ENCODE measurements at places on chromosomes 12 and 14. TPM values are rescaled to one million over a fixed set of nuclear protein-coding genes. Genes with fewer than 3 reads are reported as not detected.

Gene GUCY2C
- 0.11 TPM for total RNA-seq

Gene PPTC7
- total RNA-seq = 36.6 TPM

Gene AMDHD1
- total RNA-seq = 1.5 TPM

Gene CRY1
- total RNA-seq = 34.6 TPM

Gene HOXC9
- total RNA-seq = 4.9 TPM

Gene PTPN6
- total RNA-seq = 36.8 TPM

Gene OR11H7
- total RNA-seq = not detected

Gene ADAMTS20
- not detected for total RNA-seq

Gene CCDC184
- total RNA-seq = 0.56 TPM

Gene KCNH3
- total RNA-seq = 1.0 TPM

Gene MED6
- total RNA-seq = 41.2 TPM

Gene RIN3
- total RNA-seq = 10.1 TPM

Gene RHEBL1
- total RNA-seq = 2.0 TPM

Gene TUBA1B
- total RNA-seq = 387 TPM

Gene KCNC2
- 0.21 TPM for total RNA-seq

Gene CCDC60
- not detected for total RNA-seq

Gene IFT81
- total RNA-seq = 5.5 TPM

Gene ACVRL1
- 31.2 TPM for total RNA-seq

Gene KRT1
- 9,656 TPM for total RNA-seq

Gene CDKL1
- total RNA-seq = 2.4 TPM

Gene EMC9
- total RNA-seq = 11.6 TPM

Gene KITLG
- 17.6 TPM for total RNA-seq

Gene SSTR1
- total RNA-seq = 0.98 TPM

Gene DPF3
- 2.5 TPM for total RNA-seq

Gene KRT6C
- total RNA-seq = not detected

Gene FGF23
- total RNA-seq = not detected

Gene CCDC88C
- 22.3 TPM for total RNA-seq

Gene MARS1
- total RNA-seq = 64.6 TPM

Gene IFNG
- total RNA-seq = not detected

Data from suprapubic skin (tissue), 4 donors.